ENCODE measurements at places on chromosomes 12 and 14.

GRCh38 chr12:3137814-3138445 is 60.8 kb downstream of the TSPAN9 start:
- DNase-seq, result no peak

- no peak for DNase-seq
Observed at GRCh38 chr12:19450362-19450761, 11.1 kb downstream of the AEBP2 start.

GRCh38 chr12:50725011-50725942 is 38.6 kb upstream of the ATF1 start:
- no peak for DNase-seq

DNA sequence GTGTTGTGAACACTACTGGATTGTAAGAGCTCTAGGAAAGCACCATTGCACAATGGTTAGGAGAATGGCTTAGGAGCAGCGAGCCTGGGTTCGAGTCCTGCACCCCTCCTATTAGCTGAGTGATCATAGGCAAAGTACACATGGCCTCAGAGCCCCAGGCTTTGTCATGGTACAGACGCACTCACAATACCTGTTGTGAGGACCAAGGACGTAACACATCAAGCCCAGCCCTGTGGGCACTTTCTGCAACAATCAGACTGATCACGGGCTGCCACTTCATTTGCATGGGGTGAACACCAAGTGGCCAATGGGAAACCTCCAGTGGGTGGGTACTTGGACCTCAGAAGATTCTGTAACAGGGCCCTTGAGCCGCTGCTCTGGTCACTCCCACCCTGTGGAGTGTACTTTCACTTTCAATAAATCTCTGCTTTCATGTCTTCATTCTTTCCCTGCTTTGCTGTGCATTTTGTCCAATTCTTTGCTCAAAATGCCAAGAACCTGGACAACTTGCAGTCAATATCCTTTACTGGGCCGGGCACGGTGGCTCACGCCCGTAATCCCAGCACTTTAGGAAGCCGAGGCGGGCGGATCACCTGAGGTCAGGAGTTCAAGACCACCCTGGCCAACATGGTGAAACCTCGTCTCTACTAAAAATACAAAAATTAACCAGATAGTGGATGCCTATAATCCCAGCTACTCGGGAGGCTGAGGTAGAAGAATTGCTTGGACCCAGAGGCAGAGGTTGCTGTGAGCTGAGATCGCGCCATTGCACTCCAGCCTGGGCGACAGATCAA is 28.2 kb downstream of the GLRX5 start:
- DNase-seq, result no peak

- no peak for DNase-seq
Observed at GRCh38 chr12:57726151-57726883, 12.2 kb downstream of the AGAP2 start.

- DNase-seq, result no peak
Observed at GRCh38 chr12:3704512-3705353, 48.2 kb downstream of the CRACR2A start.

- no peak for DNase-seq
Observed at GRCh38 chr14:61645247-61645646, 50.1 kb upstream of the HIF1A start.

DNA sequence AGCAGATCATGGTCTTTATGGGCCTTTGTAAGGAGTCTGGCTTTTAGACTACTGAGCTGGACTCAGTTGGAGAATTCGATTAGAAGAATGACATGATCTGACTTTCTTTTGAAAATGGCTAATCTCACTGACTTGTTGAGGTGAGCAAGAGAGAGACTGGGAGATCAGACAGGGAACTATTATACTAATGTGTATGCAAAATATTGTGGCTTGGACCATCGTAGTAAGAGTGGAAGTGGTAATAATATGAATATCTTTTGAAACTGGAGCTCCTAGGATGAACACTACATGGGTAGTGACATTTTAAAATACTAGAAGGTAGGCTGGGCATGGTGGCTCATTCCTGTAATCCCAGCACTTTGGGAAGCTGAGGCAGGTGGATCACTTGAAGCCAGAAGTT is 56.2 kb upstream of the CCT2 start:
- DNase-seq, result no peak

GRCh38 chr12:131704509-131704908 is 6.4 kb upstream of the SFSWAP start:
- DNase-seq, result no peak

GRCh38 chr14:56092763-56093162 is 25.4 kb upstream of the PELI2 start:
- no peak for DNase-seq

DNA sequence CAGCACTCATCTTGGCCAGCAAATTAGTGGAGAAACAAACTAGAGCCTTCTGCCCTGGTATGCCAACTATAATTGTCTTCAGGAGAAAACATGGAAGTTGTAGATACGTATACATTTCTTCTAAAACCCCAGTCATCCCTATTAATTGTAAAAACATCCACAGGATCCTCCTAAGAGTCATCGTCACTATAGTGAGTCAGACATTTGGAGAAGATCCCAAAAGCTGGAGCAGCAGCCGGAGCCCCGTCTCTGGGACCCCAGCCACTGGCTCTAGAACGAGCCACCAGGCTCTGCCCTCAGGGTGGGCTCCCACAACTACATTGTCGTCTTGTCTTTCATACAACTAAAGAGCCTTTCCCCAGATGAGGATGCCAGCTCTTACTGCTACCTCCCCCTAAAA is 15.5 kb downstream of the PRKAB1 start:
- DNase-seq, result no peak

- no peak for DNase-seq
Observed at GRCh38 chr14:86673523-86673969, 1143.6 kb downstream of the FLRT2 start.

- DNase-seq, result no peak
Observed at GRCh38 chr12:104667139-104667538, 210.4 kb downstream of the CHST11 start.

DNA sequence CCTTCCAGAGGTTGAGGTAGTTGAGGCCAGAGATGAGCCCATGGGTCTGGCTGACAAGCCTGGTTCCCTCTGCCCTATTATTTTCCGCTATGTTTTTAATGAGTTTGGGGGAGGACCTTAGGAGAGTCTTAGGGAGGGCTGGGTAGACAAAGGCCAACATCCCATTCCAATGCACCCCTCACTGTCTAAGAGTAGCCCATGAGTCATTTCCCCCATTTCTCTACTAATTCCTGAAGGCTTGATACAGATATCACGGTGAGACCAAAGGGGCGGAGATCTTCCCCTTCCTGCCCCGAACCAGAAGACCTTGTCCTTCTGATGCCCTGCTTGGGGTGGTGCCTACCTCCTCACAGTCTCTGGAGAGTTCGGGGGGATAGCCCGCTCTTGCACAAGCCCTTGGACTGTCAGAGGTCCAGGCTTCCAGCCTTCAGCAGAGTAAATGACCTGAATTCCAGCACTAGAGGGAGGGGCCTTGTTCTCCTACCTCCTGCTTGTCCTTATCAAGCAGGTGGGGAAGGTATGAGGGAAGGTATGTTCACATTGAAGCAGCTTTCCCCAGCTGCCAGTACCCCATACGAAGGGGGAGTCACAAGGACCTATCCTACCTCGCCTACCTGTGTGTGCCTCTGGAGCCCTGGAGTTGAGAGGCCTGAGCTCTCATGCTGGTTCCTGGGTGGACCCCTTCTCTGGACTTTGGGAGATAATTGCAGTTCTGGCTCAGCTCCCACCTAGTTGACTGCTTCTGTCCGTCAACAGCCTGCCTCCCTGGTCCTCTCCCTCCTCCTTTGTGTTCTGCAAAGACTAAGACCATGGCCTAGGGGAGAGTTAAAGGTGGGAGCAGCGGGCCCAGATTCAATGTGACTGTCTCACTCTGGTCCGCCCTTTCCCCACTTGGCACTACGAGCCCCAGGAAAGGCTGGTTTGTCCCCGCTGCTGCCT is 3.7 kb downstream of the PSMB11 start:
- no peak for DNase-seq

GRCh38 chr12:60173224-60174170 is 577.7 kb downstream of the SLC16A7 start:
- no peak for DNase-seq

DNA sequence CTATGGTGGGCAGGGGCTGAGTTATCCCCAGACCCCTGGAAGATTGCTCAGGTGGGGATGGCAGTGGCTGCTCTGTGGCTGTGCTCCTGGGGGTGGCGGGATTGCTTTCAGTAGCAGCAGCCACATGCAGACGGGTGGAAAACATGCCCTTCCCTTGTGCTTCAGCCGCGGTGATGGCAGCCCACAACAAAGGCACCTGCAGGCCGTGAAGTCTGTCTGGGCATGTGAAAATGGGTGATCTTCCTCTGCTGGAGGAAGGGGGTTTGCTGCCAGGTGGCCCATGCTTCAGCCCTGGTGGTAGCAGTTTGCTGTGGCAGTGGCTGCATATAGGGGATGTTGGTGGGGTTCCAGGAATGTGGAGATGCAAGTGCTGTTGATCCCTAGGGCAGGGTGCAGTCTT is 326.2 kb upstream of the RGS6 start:
- peak; percentile 63 for DNase-seq

DNA sequence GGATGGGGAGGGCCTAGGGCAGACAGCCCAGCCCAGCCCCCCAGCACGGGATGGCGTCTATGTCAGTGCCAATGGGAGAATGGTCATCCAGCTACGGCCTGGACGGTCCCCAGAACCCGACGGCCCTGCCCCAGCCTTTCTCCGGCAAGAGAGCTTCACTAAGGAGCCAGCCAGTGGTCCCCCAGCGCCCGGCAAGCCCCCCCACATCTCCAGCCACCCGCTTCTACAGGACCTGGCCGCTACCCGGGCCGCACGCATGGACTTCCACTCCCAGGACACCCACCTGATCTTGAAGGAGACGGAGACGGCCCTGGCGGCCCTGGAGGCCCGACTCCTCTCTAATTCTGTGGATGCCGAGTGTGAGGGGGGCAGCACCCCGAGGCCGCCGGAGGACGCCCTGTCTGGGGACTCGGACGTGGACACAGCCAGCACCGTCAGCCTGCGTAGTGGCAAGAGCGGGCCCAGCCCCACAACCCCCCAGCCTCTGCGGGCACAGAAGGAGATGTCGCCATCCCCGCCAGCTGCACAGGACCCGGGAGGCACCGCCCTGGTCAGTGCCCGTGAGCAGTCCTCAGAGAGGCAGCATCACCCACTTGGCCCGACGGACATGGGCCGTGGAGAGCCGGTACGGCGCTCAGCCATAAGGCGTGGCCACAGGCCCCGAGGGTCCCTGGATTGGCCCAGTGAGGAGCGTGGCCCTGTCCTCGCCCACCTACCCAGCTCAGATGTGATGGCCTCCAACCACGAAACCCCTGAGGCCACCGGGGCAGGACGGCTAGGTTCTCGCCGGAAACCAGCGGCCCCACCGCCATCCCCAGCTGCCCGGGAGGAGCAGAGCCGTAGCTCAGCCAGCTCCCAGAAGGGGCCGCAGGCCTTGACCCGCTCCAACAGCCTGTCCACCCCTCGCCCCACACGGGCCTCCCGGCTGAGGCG is 21.9 kb downstream of the CEP170B start:
- DNase-seq, result no peak

GRCh38 chr12:79552192-79552591 is 138.6 kb downstream of the PAWR start:
- no peak for DNase-seq

DNA sequence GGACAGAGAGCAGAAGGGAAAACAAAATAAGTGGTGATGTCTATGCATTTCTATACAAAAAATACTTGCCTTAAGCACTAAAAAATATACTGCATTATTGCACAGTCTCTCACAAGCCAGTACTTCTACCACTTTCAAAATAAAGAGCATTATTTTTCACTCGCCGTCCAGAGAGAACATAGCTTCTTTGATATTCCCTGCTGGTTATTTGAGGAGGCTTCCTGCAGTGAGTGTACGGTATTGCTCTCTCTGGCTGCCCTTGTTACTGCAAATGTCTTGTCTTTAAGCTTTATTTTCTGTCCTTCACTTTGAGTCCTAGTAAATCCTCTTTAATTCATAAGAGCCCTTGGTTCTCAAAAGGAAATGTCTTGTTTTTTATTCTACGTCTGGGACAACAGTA is 81.1 kb downstream of the EML1 start:
- DNase-seq, result no peak

- DNase-seq, result no peak
Observed at GRCh38 chr12:43057566-43057965, 468.0 kb upstream of the PRICKLE1 start.

DNA sequence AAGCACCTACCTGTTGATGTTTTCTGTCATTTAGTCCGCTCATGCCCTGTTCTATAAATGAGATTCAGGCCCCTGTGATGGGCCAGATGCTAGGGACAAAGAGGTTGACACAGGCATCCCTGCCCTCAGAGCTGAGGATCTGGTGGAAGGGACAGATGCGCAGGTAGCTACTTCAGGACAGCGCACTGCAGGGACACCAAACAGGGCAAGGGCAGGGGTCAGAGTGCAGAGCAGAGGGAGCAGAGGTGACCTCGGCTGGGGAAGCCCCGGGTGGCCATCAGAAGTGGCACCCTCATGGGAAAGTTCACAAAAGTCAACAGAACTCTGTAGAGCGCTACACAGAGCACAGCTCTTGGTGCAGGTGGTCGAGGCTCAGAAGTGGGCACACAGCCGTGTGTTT is 5.6 kb upstream of the PNMA1 start:
- DNase-seq, result no peak

DNA sequence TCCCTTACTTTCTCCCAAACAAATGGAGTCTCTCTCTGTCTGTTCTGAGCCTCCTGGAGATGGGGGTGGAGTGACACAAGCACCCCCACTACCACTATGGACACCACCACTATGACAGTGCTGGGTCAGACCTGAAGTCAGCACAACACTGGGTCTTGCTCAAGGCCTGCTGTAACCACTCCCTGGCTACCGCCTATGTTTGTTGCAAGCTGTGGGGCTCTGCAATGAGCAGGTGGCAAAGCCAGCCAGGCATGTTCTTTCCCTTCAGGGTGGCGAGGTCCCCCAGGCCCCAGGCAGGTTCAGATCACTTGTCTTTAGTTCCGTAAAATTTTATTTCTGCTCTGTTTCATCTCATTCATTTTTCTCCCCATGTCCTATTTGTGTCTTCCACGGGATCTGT is 349.8 kb downstream of the TMEM121 start:
- DNase-seq, result no peak

GRCh38 chr12:110821917-110822316 is 24.9 kb upstream of the CCDC63 start:
- DNase-seq, result no peak

DNA sequence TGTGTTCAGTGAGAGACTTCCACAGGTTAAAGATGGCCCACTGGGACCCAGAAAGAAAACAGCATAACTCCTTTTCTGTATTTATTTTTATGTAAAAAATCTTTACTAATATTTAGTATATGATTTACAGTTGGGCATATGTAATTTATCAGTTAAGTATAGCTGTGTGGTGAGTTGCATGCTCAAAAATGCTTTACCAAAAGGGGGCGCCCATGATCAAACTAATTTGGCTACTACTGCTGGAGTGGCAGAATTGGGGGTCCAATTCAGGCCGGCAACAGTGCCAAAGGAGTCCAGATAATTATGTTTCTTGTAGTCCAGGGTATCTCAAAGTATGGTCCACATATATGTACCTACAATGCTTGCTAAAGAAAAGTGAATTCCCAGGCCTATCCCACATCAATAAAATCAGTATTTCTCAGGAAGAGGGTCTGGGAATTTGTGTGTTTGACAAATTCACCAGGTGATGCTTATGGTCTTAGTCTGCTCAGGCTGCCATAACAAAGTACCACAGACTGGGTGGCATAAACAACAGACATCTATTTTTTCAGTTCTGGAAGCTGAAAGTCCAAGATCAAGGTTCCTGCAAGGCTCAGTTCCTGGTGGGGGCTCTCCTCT is 152.0 kb downstream of the KTN1 start:
- peak; percentile 58 for DNase-seq
